ENCODE measurements at places on chromosomes 16 and 17. TPM values are rescaled to one million over a fixed set of nuclear protein-coding genes. Genes with fewer than 3 reads are reported as not detected.

GRCh38 chr16:49027420-49027819, 254.2 kb downstream of the CBLN1 start:
- DNase-seq = no peak

DNA sequence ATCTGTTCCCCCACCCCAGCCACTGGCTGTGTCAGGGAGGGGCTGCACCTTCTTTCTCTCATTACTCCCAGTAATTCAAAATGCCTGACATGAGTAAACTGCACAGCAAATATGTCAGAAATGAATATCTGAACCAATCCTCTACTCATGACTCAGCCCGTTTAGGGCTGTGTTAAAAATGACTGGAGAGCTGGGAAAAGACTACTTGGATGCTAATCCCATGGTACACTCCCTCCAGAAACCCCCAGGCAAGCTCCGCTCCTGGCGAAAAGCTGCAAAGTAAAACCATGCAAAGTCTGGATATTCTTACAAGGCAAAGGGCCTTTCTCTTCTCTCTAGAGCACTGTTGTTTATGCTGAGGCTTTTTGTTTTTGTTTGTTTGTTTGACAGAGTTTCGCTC, 448.1 kb upstream of the DYNLRB2 start:
- no peak for DNase-seq

DNA sequence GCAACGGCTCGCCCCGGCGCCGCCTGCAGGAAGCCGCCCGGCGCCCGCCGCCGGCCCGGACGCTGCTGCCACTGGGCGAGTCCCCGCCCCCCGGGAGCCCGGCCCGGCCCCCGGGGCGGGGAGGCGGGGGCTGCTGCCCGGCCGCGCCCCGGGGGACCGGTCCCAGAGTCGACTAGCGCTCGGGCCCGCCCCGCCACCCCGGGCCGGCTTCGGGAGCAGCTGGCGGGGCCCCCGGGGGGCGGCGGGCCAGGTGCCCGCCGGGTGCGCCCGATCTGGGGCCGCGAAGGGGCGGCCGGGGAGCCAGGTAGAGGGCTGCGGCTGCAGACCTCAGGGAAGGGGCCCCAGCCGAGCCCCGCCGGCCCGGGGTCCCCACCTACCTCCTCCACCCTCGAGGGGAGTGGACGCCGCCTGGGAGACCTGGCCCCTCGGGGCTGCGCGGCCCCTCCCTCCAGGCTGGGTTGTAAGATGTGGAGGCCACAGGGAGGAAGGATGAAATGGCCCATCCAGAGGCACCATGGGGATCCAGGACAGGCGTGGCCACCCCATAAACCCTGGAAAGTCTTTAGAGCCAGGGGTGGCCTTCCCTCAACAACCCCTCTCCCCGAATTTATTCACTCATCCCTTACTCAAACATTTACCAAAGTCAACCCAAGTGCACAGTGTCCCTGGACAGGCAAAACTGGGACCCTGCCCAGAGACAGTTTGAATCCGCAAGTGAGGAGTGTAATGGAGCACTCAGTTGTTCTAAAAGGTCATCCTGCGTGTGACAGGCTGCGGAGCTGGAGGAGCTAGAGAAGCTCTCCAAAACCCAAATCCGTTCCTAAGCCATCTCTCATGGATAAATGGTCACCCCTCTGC, at the start of gene CDYL2:
TSS of gene CDYL2 (minus strand) at position 73 of the 858 bp plus-strand sequence. CDS start 425 bp downstream, outside the sequence.
- peak; percentile 32 for DNase-seq

DNA sequence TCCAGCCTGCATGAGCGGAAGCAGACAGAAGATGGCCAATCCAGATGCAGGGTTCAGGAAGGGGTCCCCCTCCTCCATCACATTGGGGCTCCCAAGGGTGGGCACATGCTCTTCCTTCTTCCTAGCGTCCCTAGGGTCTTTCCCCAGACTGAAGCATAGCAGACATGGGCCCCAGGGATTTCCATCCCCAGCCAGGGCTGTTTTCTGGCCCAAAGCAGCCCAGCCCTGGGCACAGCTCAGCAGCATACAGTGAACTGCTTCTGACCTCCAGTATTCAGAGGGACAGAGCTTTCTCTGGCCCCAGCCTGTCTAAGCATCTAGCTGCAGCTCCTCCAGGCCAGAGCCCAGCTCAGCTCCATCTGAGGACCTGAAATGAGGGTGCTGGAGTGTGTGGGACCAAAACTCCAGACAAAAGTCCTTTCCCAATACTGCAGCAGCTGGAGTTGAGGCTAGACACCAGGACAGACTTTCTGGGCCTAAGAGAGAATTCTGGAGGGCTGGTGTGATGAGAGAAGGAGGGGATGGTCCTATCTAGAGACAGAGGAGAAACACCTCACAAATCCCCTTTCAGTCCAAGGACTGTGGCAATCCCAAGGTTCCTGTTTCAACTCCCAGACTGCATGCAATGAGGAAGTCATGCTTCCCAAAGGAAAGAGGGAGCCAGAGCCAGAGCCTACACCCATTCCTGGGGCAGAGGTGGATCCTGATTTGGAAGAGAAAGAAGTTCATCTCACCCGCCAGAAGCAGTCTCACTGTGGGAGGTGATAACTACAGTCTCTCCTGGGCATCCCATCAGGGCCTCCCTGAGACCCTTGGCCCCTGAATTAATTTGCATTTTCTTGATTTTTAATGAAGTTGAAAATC, 4.5 kb upstream of the FOXN1 start:
- DNase-seq = no peak

SEC14L1 gene
- total RNA-seq = 58.6 TPM

GRCh38 chr16:27640277-27640600, 90.3 kb downstream of the KATNIP start:
- peak; percentile 68 for DNase-seq

KCNJ18 gene
- total RNA-seq = not detected

ATAD5 gene
- 24.6 TPM for total RNA-seq

- no peak for DNase-seq
Observed at GRCh38 chr17:62045517-62045916, 19.6 kb downstream of the MED13 start.

GRCh38 chr16:48503779-48504178, 106.2 kb downstream of the N4BP1 start:
- no peak for DNase-seq

ZNF668 gene
- total RNA-seq = 19.6 TPM

DNA sequence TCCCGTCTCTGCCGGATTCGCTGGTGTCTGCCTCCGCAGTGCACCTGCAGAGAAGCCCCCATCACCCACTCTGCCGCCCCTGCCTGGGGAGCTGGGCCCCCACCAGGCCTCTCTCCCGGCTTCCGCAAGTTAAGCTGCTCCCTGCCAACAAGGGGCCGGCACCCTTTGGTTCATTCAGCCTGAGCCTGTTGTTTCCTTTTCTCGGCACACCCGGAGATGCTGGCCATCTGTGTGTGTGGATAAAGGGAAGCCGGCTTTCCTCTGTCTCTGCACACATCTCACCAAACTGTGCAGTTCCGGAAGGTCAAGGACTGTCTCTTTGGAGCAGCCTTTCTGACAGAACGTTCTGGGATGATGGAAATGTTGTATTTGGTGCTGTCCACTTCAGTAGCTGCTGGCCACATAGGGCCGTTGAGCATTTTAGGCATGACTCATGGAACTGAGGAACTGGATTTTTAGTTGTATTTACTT, 6.8 kb downstream of the MAPK8IP3 start:
- no peak for DNase-seq

DNA sequence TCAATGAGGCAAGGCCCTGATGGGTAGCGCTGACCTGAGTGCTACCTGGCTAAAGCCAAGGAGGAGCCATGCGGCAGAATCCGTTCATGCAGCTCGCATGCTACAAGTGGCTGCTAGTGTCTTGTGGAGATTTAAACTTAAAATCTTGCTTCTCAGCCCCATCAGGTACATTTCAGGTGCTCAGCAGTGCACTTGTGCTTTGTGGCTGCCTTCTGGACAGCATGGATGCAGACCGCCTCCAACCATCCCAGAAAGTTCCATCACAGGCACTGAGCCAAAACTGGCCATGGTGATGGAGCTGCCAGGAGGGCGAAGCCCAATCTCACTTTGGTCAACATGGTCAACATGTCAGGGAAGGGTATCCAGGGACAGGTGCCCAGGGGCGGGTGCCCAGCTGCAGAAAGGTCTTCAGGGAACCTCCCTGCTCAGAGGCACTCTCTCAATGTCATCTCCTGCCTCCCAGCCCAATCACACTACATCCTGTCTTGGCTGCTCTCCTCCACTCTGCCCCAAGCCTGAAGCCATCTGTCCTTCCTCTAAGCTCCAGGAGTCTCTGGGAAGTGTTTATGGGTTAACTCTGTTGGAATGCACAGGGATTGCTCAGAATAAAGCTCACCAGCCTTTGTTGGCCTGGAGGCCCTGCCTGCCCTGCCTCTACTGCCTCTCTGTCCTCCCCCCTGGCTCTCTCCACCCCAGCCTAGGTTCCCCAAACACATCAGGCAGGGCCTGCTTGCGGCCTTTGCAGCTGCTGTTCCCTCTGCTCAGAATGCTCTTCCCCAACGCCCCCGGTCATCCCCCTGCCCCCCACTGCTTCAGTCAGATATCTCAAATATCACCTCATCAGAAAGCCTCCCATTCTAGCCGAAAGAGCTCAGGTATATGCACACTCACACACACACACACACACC, 18.3 kb upstream of the TNFRSF13B start:
- DNase-seq = peak; percentile 29

DNA sequence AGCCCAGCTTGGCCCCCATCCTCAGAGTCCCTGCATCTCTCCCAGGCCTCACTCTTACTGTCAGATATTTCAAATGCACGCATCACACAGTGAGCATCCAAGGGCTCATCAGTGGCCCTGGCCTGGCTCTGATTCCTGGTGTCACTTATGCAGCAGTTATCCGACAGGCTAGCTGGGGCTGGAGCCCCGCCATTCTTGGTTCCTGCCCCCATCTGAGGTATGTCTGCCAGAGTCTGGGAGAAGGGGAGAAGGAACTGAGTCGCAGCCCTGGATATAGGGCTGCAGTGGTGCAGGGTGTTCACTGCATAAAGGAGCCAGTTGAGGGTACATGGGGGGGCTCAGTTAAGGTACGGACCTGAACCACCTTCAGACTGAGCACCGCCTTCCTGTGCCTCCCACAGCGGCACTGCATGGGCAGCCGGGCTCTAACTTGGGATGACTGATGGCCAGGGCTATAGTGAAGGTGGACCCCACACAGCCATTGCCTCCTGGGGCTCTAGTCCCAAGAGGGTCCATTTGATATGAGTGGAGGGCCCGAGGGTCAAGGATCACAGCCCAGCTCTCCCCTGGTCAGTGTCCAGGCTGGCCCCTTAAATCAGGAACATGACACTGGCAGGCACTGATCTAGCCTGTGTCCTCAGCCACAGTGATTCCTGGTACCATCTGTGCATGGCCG, 1.8 kb upstream of the RASD1 start:
- peak; percentile 23 for DNase-seq

GRCh38 chr17:55527540-55528118, 16.4 kb upstream of the SMIM36 start:
- DNase-seq = peak; percentile 54

C17orf78 gene
- not detected for total RNA-seq

- no peak for DNase-seq
Observed at GRCh38 chr17:2710803-2711607, 559 bp downstream of the CLUH start.

DNA sequence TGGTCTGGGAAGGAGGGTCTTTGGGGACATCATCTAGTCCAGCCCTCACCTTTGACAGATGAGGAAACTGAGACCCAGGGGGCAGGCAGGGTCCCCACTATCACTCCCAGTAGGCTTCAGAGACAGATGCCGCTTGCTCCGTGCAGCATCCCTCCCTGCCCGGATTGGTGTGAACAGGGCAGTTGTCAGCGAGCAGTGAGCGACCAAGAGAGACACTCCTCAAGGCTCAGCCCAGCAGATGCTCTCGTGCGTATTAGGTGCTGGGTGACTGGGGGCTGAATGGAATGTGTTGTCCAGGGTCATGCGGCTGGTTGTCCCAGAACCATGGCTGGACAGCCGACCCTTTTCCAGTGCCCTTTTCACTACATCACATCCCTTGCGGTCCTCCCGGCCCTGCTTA, 49.0 kb downstream of the MPRIP start:
- no peak for DNase-seq

- no peak for DNase-seq
Observed at GRCh38 chr16:69223882-69224281, 36.9 kb downstream of the SNTB2 start.
